ENCODE measurements at places on chromosomes 5 and 9.

DNA sequence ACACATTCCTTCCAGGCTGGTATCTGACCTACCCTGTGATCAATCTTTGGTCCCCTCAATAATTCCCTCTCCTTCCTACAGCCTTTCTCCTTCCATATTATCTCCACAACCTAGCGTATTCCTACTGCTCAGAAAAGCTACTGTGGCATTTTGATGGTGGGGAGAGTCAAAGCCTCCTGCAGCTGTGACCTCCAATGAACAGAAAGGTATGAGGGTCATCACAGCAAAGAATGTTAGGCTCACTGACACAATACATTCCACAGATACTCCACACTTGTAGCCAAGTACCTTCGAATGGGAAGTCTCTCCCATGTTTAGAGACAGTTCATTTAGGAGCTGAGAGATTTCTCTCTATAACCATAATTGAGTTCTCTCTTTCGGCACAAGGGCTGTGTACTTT lies 5.9 kb downstream of the FBN2 start:
- no peak for DNase-seq

DNA sequence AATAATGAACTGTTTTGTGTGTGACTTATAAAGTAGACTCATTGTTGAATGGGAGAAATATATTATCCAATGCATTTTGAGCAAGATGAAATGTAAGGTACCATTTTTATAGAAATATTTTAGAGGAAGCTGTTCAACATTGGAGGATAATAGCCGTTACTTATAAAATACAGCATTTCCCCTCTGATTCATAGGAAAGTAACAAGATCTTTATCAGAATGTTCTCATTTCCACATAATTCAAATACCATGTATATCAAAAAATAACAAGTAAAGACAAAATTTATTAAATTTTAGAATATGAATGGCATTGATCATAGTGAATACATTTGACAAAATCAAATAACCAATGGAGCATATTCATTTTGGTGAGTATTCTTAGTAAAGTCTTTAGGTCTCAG lies 346.7 kb upstream of the PTGER4 start:
- peak; percentile 41 for DNase-seq

- DNase-seq: no peak
Observed at GRCh38 chr9:19380826-19381075, 715 bp upstream of the RPS6 start.

DNA sequence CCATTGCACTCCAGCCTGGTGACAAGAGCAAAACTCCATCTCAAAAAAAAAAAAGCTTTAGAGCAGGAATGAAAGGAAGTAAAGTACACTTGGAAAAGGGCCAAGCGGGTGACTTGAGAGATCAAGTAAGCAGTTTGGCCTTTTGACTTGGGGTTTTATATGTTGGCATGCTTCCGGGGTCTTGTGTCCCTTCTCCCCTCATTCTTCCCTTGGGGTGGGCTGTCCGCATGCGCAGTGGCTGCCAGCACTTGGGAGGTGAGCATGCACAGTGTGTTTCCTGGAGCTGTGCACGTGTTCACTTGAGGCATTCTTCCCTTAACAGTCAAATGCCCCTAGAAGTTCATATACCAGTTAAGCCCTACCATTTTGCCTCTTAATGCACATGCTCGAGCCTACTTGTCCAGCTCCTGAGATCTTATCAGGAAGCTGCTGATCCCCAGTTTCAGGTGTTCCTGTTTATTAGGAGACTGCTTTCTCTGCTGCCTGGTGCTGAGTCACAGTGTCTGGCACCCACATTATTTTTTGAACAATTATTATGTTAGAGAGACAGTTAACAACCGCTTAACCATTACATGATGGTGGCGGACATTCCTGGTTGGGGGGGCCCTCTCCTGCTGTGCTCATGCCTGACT lies 32.6 kb upstream of the PRRC2B start:
- DNase-seq: no peak

- DNase-seq: no peak
Observed at GRCh38 chr5:11048760-11049159, 287.7 kb upstream of the DAP start.

GRCh38 chr9:73153793-73154227 lies 2.1 kb downstream of the ANXA1 start:
- peak; percentile 55 for DNase-seq

DNA sequence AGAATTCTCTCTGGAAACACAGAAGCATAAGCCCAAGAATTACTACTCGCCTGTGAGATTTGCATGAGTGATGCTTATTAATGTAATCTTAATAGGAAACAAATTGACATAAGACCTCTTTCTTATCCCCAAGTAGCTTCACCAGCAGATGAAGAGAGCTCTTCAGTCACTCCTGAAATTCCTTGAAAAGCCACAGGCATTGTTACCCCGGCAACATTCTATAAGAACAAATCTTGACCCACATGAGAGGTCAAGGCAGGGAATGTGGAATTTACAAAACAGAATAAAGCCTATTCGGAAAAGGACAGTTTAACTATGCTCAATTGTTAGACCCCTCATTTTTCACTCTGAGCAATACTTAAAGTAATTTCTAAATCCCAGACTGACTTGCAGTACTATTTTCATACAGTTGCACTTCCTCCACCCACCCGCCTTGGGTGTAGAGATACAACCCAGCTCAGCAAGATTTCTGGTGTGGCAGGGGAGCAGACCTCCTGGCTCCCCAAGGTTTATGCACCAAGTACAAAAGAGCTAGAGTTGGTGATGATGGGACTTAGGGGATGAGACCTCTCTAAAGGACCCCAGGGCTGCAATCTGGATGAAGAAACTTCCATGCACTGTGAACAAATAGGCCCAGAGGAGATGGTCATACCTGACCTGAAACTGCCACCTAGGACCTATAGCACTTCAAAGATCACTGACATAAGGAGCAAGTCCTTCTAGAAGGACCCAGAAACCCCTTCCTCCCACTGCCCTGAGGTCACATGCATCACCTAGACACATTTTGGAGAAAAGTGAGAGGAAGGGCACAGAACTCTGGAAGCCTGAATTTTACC lies 242.1 kb downstream of the ZNF608 start:
- peak; percentile 25 for DNase-seq

DNA sequence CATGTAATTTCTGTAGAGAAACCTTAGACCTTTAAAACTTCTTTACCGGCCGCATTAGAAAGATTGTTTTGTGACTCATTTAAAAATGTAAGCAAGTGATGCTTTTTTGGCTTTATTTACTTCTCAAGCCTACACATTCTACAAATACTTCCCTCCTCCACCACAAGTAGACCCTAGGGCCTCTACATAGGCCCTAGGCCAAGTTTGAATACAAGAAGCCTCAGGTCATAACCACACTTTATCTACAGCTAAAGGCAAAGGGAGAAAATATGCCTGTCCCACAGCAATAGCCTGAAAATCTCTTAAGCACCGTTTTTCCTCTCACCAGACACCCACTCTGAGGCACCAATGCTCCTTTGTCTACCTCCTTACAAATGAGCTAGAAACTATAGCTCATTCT lies 53.9 kb downstream of the CSNK1A1 start:
- peak; percentile 87 for DNase-seq

- peak; percentile 44 for DNase-seq
Observed at GRCh38 chr9:129182625-129183494, 4.8 kb upstream of the IER5L start.

DNA sequence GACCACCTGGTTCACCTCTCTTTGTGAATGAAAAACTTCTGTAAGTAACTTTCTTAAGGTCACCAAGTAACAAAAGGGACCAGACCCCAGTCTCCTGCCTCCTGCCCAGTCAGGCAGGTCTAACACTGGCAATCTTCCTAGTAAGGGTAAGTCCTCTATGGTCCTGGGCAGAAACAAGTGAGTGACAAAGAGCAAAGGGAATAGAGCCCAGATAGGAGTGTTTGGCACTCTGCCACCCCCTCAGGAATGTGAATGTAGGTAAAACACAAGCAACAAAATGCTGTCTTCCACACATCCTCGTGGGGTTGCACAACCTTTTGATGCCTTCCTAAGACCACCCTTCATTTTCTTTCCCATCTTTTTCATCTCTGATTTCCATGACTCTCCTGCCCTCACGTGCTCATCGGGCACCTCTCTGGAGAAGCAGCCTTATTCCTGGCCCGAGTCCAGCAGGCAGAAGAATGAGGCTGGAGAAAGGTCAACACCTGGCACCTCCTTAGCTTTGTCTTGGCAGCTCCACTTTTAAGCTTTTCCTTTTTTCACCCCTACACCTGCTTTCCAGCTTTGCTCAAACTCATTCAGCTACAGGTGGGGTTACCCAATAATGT lies 90.2 kb upstream of the LHFPL2 start:
- no peak for DNase-seq

DNA sequence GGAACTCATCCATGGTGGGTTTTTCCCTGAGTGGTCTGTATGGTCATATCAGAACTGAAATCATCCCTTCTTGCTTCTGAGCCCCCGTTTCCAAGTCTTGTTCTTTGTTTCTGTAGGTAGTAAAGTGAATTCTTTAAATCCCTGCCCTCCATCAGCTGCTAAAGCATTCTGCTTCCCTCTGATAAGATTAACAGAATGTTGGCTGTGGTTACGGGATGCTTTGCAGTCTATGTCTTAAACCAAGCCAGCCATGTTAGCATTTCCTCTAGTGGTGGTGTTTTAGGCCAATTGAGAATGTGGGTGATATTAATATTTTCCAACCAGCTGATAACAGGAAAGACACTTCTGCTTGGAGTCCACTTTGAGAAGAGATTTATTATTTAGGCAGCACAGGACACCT lies 22.0 kb upstream of the KCNIP1 start:
- no peak for DNase-seq

GRCh38 chr9:6605202-6605601 lies 40.3 kb downstream of the GLDC start:
- no peak for DNase-seq

- DNase-seq: no peak
Observed at GRCh38 chr5:57414857-57415256, 67.8 kb downstream of the ACTBL2 start.

- no peak for DNase-seq
Observed at GRCh38 chr5:1950708-1951103, 68.0 kb upstream of the IRX4 start.

GRCh38 chr9:6067426-6067825 lies 52.0 kb upstream of the RANBP6 start:
- DNase-seq: no peak

- DNase-seq: no peak
Observed at GRCh38 chr5:158409507-158409906, 550.6 kb upstream of the CLINT1 start.

DNA sequence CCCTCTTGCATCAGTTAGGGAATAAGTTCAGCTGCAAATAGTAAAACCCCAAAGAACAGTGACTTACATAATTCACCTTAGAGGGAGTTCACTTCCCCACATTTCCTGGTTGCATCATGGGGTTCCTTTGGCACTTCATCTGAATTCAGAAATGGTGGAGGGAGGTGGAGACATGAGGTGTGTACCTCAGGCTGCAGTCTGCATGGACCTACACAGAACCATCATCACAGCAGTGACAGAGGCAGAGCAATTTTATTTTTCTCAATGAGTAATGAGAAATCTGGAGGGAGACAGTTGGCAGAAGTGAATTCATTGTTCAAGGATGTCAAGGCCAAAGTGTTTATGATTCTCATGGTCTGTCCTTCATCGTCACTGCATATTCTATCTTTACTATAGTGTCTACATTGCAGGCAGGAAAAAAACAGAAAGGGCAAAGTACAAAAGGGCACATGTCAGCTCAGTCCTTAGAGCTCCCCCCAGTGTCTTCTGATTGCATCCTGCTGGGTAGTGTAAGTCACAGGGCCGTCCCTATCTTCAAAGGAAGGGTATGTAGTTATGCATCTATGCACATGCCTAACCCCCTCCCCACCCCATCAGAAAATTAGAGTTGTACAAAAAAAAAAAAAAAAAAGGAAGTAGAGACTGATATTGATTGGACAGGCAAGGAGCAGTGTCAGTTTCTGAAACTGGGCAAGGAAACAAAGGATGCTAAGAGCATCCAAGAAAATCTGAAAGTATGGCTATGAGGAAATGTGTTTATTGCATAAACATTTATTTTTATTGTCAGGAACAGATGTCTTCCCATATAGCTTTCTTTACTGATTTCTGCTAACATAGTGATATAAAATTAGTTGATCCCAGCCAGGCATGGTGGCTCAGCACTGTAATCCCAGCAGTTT lies 132.7 kb upstream of the APC start:
- DNase-seq: peak; percentile 17

- no peak for DNase-seq
Observed at GRCh38 chr5:143147383-143147782, 256.1 kb downstream of the NR3C1 start.

GRCh38 chr9:78443946-78444345 lies 147.0 kb downstream of the PSAT1 start:
- no peak for DNase-seq

DNA sequence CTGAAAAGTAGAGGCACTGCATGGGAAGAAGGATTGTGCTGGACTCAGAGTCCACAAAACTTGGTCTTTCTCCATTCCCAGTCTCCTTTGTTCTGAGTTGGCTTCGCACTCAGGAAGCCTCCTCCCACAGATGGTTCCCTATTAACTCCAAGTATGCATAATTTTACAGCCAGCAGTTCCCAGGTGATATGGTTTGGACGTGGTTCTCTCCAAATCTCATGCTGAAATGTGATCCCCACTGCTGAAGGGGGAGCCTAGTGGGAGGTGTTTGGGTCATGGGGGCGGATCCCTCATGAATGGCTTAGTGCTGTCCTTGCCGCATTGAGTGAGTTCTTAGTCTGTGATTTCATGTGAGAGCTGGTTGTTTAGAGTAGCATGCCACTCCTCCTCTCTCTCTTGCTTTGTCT lies 86.6 kb downstream of the FEM1C start:
- peak; percentile 43 for DNase-seq

- DNase-seq: no peak
Observed at GRCh38 chr9:14542071-14542470, 151.2 kb downstream of the ZDHHC21 start.

- no peak for DNase-seq
Observed at GRCh38 chr9:73154722-73155121, 3.1 kb downstream of the ANXA1 start.

DNA sequence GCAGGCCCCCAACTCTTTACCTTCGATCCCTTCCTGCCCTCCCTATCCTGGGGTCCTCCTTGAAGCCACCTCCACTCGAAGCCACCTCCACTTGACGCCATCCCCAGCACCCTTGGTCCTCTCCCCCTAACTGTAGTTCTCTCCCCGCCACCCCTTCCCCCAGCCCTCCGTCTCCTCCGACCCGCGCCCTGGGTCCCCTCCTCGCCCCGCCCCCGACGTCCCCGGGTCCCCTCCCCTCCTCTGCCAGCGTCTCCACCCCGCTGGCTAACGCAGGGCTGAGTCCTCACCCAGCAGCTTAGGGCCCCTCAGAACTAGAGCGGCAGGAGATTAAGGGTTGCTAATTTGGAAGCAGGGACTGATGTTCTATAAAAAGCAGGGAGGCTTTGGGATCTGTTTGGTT lies 30.6 kb upstream of the ANKRD33B start:
- no peak for DNase-seq

GRCh38 chr5:21784487-21784886 lies 1068.7 kb downstream of the CDH12 start:
- DNase-seq: no peak

DNA sequence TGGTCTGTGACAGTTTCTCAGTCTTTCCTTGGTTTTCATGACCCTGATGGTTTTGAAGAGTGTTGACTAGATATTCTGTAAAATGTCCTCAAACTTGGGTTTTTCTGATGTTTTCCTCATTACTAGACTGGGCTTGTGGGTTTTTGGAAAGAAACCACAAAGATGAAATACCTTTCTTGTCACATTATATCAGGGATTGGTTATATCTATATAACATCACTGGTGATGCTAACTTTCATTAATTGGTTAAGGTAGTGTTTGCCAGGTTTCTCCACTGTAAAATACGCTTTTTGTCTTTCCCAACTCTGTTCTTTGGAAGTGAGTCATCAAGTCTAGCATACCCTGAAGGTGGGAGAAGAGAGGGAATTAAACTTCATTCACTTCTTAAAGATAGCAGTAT lies 3.3 kb upstream of the IL31RA start:
- DNase-seq: no peak

Measured in cardiac fibroblast (primary cell).